Stimulated activated CD4-positive, alpha-beta T cell treated with anti-CD3 and anti-CD28 coated beads, Interleukin-15, amount 100 ng/mL, for 1 hour (primary cell): ENCODE measurements at places on chromosomes 6 and 20.

DNA sequence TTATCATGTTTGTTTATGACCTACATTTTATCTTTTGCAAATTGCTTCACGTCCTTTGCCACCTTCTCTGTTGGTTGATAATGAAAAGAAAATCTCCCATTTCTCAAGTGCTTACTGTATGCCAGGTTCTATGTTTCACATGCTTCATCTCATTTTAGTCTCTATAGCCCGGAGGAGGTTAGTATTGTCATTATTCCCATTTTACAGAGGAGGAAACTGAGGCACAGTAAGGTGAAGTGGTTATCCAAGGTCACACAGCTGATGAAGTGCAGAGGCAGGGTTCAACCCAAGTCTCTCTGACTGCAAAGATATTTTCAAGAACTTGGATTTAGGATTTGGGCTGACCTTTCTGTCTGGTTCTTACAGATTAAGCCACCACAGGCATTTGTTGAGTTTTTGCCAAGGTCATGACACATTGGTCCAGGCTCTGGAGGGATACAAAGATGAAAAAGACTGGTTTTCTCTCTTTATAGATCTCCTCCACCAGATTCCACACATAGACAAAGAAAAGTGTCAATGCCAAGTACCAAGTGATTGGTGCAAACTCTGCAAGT, 20.6 kb downstream of the CNBD2 start:
- no peak for DNase-seq

GRCh38 chr6:111743862-111744692, 129.2 kb downstream of the FYN start:
- no peak for DNase-seq

- DNase-seq: no peak
Measured at GRCh38 chr6:20571261-20571660, 37.0 kb downstream of the CDKAL1 start.

- DNase-seq: no peak
Measured at GRCh38 chr6:147770221-147770620, 261.7 kb downstream of the SAMD5 start.

DNA sequence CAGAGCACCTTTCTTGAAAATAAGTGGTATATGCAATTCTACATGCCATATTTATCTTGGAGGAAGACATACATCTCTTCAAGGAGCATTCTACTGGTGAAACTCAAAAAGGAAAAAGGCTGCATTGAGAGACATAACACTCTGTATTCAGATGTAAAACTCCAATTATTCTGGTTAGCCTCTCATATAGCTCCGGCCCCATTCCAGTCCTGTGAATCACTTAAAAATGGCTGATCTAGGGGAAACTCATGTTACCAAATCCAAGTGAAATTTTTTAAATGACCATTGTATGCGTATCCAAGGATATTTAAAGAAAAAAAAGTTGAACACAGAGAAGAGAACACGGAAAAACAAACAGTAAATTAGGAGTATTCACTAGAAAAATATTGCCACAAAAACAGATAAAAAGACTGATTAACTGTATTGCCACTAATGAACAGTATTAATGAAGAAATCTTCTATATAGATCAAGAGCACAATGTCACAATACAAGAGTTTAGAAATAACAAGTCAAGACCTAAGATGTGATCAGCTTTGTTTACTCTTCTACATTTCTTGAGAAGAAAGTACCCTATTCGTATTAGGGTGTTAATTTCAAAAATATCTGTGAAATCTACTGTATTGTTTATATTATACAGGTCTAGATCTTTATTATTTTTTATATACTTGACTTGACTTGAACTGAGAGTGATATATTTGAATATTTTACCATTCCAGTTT, 124.5 kb upstream of the GJE1 start:
- DNase-seq: no peak

DNA sequence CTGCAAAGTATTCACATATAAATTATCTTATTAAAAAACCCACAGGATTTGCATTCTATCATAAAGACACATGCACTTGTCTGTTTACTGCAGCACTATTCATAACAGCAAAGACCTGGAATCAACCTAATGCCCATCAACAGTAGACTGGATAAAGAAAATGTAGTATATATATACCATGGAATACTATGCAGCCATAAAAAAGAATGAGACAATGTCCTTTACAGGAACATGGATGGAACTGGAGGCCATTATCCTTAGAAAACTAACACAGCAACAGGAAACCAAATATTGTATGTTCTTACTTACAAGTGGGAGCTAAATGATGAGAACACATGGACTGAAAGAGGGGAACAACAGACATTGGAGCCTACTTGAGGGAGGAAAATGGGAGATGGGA, 97.0 kb downstream of the FAM217A start:
- DNase-seq: no peak

- DNase-seq: no peak
Measured at GRCh38 chr20:37869334-37869861, 33.5 kb upstream of the VSTM2L start.

DNA sequence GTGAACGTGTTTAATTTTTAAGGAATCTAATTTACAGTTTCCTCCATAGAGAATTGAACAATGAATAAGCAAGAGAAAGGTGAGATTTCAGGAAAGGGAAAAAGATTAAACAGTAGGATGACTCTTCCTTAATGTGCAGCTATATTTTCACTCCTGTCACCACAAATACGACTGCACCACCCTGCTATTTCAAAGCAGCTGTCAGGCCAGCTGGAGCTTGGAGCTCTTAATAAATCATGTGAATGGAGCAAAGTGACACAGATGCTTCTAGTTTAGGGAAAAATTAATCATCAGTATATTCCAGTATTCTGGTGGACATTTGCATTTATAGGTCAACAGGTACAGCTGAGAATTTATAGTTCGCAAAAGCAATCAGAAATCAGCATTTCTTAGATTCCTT, 56.5 kb upstream of the PKIB start:
- no peak for DNase-seq

GRCh38 chr6:11992086-11992485, 20.0 kb upstream of the HIVEP1 start:
- DNase-seq: no peak

- no peak for DNase-seq
Measured at GRCh38 chr6:34920097-34920496, 31.0 kb downstream of the ANKS1A start.

DNA sequence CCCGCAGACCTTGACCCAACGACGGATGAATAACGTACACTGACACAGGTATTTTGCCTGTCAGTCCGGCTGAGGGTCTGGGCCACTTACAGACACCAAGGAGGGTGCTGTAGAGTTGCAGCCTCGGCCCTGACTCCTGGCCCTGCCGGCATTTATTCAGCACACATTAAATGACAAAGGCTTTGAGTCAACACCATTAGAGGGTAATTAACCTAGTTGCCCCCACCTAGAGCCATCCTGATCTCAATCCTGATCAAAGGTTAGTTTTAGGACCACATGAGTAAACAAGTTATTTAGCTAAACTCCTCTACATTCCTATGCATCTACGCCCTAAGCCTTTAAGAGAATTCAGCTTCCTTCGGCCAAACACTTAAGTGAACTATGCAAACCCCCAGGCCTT, 11.9 kb upstream of the PM20D2 start:
- no peak for DNase-seq

GRCh38 chr6:170264086-170264485, 26.8 kb downstream of the DLL1 start:
- no peak for DNase-seq

DNA sequence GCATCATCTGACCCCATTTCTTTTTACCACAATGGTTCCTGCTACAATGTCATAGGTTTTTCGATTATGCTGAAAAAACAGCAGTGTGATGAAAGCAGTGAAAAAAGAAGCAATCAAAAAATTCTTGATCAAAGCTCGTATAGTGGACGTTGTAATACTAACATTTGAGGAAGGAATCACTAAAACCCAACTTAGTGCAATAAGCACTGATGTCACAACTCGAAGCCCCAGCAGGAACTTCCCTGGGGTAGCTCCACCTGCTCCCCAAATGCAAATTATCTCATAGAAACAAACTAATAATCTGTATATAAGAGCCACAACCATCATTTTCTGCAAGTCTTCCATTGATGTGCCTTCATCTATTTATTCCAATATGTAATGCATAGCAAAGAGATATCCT, 285.6 kb upstream of the SGK1 start:
- DNase-seq: no peak

DNA sequence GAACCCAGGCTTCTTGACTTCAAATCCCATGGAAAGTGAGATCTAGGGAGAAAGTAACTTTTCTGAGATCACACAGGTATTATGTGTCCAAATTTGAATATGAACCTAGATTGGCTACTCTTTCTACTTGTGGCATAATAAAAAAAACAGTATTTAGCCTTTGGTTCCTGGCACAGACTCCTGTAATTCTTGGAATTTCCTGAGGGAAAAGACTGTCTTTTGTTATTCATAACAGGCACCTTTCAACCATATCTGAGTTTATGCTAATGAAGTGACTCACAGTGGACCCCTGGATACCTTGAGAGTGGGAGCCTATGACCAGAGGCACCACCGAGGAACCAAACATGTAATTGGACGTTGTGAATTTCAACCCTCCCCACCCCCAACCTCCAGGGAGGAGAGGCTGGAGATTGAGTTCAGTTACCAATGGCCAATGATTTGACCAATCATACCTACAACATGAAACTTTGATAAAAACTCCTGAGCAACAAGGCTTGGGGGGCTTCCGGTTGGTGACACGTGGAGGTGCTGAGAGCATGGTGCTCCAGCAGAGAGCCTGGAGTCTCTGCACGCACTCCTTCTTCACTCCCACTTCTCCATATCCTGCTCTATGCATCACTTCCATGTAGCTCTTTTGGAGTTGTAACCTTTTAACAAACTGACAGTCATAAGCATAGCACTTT, 48.8 kb downstream of the LAMA4 start:
- DNase-seq: no peak

DNA sequence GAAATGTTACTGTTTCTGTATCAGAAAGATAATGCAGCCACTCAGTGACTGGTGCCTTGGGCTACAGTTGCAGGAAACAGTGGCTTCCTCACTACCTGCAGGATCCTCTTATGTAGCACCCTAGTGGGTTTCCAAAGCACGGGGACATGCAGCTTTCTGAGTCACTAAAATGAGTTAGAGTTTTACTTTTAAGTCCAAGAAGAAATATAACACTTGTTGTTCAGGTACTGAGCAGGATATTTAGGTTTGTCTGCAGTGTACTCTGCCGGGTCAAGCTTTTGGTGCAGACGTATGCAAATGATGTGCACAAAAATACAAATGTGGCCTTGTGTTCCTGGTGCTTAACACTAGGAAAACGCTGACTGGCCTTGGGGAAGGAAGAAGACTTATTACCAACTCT, 22.0 kb downstream of the ACSS1 start:
- DNase-seq: no peak

- no peak for DNase-seq
Measured at GRCh38 chr20:61120595-61121515, 131.2 kb upstream of the CDH4 start.

GRCh38 chr6:167719920-167720319, 106.8 kb upstream of the AFDN start:
- DNase-seq: no peak

DNA sequence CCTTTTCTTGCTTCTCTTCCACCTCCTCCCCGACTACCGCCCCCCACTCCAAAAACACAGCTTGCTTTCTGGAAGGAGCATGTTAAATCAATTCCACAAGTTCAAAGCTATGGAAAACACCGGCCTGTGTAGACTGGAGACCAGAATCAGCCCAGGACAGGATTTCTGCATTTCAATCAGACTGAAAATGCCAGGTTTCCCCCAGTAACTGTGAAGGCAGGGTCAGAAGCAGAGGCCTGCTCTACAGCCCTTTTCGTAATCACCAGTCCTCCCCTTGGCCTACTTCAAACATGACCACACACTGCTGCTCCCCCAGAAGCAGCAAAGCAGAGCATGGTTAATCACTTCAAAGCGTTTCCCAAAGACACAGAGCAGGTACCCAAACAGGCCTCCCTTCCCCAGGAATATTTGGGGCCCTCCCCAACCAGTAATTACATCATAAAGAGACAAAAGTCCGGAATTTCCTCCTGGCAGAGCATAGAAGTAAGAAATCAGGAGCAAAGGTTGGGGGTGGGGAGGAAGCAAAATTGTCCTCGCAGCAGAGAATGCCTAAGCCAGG, 38.4 kb downstream of the ZMYND8 start:
- DNase-seq: no peak

DNA sequence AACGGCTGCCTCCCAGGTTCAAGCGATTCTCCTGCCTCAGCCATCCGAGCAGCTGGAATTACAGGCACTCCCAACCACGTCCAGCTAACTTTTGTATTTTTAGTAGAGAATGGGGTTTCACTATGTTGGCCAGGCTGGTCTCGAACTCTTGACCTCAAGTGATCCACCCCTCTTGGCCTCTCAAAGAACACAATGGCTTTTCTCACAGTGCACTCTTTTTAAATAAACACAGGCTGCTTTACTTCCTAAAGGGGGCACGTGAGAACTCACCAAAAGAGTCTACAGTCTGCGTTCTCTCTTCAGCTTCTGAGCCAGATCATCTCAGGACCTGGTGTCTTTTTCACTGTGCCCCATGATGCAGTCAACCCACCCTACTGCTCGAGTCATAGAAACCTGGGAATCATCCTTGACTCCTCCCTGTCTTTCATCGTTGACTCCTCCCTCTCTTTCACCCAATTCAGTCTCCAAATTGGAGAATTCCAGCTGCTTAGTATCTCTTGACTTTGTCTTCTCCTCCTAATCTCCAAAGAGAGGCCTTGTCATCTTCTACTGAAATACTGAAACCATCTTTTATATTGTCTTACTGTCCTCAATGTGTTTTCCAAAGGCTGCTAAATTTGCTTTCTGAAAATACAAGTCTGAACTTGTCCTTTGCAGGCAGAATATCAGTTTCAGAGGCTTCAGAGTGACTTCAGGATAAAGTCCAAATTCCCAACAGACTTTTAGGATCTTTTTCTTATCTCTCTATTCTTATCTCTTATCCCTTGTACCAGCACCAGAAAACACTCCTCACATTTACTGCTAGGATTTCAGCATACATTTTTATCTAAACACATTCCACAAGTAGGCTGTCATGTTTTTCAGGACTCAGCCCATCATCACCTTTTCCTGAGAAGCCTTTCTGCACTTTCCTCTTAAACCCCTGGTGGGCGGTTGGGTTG, 323.4 kb downstream of the SYNE1 start:
- no peak for DNase-seq

GRCh38 chr6:154682633-154683125, 50.5 kb upstream of the SCAF8 start:
- DNase-seq: no peak

- no peak for DNase-seq
Measured at GRCh38 chr6:72855471-72855870, 233.6 kb downstream of the KCNQ5 start.

- DNase-seq: no peak
Measured at GRCh38 chr6:17258749-17259148, 22.4 kb upstream of the RBM24 start.

GRCh38 chr6:41040101-41040939, 1.3 kb upstream of the UNC5CL start:
- no peak for DNase-seq

- DNase-seq: no peak
Measured at GRCh38 chr6:79421707-79422484, 115.3 kb downstream of the LCA5 start.
